Effector memory CD4-positive, alpha-beta T cell (primary cell): ENCODE measurements at places on chromosomes 5 and 9.

DNA sequence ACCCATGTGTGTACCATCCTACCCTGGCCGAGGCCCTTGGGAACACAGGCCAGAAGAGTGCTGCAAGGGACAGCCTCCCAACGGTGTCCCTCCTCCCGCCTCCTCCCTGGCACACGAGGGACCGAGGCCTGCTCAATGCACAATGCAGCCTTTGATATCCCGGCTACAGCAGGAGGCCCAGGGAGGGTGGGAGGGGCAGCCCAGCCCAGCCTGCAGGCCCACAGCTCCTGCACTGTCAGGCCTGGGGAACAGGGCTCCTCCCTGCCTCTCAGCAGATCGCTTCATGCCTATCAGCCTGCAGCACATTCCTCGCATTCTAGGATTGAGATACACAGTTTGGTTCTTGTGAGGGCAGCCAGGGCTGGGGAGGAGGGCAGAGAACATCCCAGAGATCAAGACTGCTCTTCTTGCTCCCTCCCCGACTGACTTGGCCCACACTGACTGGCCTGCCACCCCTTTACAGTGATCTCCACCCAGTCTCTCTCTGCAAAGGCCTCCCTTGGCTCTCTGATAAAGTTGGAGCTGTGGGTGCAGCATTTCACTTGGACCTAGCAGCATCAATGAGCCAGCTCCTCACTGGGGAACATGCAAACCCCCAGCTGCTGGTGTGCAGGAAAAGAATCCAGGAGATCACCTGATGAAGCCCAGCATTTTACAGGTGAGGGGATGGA lies at the start of gene SH3TC2:
Gene SH3TC2 (minus strand): TSS at position 46 of the 671 bp plus-strand sequence. CDS start 40 bp downstream, at position 6.
- DNase-seq: no peak

DNA sequence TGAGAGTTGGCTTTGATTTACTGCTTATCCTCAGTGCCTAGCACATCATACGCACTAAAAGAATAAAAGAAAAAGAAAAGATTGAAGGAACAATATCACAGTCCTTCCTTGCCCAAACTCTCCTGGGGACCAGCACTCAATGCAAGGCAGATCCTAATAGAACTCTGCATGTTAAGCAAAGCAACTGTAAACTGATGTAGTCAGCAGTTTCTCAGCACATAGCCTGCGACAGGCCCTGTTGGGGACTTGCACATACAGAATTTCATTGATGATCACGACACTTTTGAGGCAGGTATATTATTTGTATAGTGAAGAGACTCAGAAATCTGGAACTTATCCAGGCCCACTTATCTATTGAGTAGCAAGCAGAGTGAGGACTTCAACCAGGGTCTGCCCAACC lies 15.4 kb downstream of the NIPAL4 start:
- no peak for DNase-seq

DNA sequence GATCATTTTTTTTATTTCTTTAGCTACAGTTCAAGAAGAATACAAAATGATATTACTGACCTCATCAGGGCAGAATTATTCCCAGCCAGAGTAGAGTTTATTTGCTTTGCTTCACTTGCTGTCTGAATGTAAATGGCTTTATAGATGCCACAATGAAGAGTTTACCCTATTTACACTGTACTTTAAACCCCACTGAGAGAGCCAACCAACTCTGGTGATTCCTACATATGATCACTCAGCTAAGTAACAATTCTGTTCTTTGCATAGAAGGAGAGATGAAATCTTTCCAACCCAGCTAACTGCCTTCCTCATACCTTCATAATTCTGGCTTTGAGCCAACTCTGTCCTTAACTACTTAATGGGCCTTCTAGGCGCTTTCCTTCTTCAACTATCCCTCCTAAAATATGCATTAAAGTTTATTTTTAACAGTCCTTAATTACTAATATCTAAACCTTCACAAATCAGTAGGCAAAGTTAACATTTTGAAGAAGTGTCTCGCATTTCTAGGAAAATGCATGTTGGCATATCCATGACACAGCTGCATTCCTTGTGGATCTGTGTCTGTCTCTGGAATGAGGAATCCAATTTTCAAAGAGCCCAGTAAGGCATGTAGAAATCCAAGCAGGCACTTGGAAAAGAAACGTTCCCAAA lies 284.8 kb upstream of the GRAMD2B start:
- DNase-seq: no peak

DNA sequence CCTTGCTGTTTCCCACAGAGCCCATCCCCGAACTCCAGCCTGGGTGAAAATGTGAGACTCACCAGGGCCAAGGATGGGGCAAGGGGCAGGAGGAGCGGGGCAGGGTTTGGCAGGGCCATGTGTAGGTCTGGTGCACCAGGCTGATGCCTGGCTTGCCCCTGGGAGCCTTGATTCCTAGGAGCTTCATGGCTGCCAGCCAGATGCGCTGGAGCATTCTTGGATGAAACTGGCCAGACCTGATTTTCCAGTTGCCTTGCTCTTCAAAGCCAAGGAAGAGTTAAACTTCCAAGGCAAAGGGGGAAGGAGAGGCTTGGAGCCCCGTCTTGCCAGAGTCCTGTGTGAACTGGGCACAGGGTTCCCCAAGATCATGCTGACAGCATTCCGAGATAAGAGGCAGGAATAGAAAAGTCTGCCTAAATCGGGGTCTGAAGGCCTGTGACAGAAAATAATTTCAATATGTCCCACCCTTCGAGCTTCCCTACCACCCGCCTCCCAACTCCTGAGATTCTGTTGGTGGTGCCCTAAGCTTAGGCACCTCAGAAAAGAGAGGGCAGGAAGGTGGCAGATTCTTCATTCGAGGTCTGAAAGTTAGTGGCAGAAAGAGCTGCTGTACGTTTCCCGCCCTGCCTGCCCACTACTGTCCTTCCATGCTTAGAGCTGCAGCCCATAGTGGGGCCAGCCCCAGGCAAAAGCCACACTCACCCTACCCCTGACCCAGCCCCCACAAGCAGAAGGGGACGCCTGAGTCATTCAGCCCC lies 20.4 kb downstream of the FAT2 start:
- no peak for DNase-seq

DNA sequence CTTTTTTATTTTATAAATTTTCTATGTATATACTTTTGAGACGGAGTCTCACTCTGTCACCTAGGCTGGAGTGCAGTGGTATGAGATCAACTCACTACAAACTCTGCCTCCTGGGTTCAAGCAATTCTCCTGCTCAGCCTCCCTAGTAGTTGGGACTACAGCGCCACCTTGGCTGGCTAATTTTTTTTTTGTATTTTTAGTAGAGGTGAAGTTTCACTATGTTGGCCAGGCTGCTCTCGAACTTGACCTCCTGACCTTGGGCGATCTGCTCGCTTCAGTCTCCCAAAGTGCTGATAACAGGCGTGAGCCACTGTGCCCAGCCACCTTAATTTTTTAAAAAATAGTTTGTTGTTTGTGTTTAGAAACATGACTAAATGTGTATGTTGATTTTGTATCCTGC lies 76.6 kb downstream of the FBXO4 start:
- no peak for DNase-seq

DNA sequence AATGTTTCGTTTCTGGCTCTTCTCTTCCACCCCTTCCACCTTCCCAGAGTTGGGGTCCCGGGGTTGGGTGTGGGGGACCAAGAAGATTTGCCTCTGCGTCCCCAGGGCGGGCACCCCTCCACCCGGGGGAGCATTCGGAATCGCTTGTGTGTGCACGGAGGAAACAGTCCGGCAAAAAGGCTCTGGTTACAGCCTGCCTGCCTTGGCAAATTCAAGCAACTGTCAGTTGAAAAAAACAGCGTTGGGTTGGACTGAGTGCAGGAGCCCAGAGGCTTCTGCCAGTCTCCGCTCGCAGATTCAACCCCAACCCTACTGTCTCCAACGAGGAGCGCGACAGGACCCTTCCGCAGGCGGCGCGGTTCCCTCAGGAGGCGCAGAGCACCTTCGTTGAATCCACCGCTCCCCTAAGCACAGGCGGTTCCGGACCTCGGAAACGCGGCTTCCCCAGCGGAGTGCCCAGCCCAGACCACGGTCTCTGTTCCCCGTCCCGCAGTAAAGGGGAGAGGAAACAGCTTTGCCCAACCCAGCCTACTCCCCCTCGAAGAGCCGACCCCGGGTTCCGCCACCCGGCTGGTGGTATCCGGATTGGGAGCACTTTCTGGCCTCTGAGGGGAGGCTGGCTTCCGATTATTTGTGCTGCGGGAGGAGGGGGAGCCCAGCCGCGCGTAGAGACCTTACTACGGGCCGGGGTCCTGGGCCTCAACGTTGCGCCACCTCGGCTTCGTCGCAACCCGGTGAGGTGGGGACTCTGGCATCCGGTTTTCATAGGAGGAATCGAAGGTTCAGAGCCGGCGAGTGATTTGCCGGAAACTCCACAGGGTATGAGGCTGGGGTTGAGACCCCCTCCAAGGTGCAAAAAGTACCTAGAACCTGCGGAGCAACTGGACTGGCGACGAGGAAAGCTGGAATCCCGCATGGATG lies 9.6 kb downstream of the LHX6 start:
- no peak for DNase-seq

GRCh38 chr9:127664324-127664677 lies 42.5 kb upstream of the CFAP157 start:
- no peak for DNase-seq

DNA sequence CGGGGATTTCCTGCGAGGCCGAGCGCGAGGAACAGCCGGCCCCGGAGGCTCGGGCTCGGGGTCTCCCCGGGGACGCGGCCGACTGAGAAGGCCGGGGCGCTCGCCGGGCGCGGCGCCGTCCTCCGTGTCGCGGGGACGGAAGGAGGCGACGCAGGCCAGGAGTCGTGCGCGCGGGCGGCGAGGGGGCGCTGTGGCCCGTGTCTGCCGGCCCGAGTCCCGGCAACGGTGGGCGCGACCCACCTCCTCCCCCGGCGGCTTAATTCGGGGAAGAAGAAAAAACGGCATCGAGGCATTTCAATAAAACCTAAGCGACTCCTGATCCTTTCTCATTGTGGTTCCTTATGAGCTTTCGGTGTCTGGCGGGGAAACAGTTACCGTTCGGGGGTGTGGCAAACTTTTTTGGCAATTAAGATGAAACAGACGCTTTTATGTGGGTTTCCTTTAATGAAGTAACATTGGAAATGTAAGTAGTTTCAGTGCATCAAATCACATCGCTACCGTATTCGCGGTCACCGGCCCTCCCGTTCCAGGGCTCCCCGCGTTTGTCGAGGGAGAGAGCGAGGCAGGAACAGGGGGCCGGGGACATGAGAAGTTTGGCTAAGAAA lies 3.7 kb upstream of the IRX2 start:
- DNase-seq: no peak
